Glomerular endothelial cell (primary cell): ENCODE measurements at places on chromosomes 2 and 18. TPM values are rescaled to one million over a fixed set of nuclear protein-coding genes. Genes with fewer than 3 reads are reported as not detected.

OTOS gene
- total RNA-seq = not detected in 2 replicates

REEP1 gene
- total RNA-seq = 0.05 and 0.06 TPM in 2 replicates

COLEC11 gene
- total RNA-seq = 0.29 TPM in 1 of 2 replicates, not detected in the other

DOCK10 gene
- 15.1 and 25.5 TPM in 2 replicates for total RNA-seq

CELF4 gene
- total RNA-seq = not detected in 2 replicates

CNTNAP5 gene
- total RNA-seq = not detected in 2 replicates

GRHL1 gene
- total RNA-seq = 0.82 TPM in 1 of 2 replicates, not detected in the other

ITGA4 gene
- total RNA-seq = 27.0 and 39.4 TPM in 2 replicates

KATNAL2 gene
- total RNA-seq = 1.6 and 2.4 TPM in 2 replicates

CNRIP1 gene
- total RNA-seq = 44.5 and 50.6 TPM in 2 replicates

ZSWIM2 gene
- 0.12 TPM in 1 of 2 replicates, not detected in the other for total RNA-seq
